Purkinje cell (primary cell): ENCODE measurements at places on chromosomes 7 and 10. TPM values are rescaled to one million over a fixed set of nuclear protein-coding genes. Genes with fewer than 3 reads are reported as not detected.

The HIP1 gene
- 2.1 and 3.7 TPM in 2 replicates for polyA plus RNA-seq

The GPER1 gene
- not detected in 2 replicates for polyA plus RNA-seq

The DYNC1I1 gene
- 77.7 and 92.1 TPM in 2 replicates for polyA plus RNA-seq

The ALOX5 gene
- 0.27 TPM in 1 of 2 replicates, not detected in the other for polyA plus RNA-seq

The AKR1C8 gene
- not detected in 2 replicates for polyA plus RNA-seq

The FOXP2 gene
- 24.4 and 41.5 TPM in 2 replicates for polyA plus RNA-seq

The ENKUR gene
- polyA plus RNA-seq, result 7.7 and 8.3 TPM in 2 replicates

The CCDC172 gene
- polyA plus RNA-seq, result not detected in 2 replicates

The LMBR1 gene
- polyA plus RNA-seq, result 70.8 and 75.4 TPM in 2 replicates

The NRP1 gene
- 0.42 TPM in 1 of 2 replicates, not detected in the other for polyA plus RNA-seq
